ENCODE measurements at places on chromosomes 6 and 20.
A peak's percentile ranks its signal among the peaks of the same experiment; 100 is the strongest.

DNA sequence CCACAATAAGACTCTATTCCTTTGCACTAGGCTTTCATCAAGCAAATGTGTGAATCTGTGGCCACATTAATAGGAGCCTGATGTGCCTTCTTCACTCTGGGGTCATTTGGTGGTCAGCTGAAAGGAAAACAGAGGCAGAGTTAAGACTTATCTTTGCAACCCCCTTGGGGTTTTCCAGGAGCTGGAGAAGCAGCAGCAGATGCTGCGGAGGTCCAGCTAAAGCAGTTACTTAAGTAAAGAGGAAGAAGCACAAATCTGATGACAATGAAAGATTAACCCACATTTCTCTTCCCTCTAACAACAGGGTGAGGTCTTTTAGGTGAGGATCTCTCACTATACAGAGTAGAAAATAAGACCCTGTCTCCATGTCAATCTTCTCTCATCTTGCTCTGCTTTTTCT, 45.4 kb upstream of the QKI start:
- no peak for DNase-seq
- H3K27me3 ChIP-seq = peaks cover 4% of the 10 kb centered on the region
- no peaks in the 10 kb centered on the region for H3K36me3 ChIP-seq
- H3K27ac ChIP-seq = no peak overlapping the region
- H3K4me3 ChIP-seq = no peak overlapping the region

DNA sequence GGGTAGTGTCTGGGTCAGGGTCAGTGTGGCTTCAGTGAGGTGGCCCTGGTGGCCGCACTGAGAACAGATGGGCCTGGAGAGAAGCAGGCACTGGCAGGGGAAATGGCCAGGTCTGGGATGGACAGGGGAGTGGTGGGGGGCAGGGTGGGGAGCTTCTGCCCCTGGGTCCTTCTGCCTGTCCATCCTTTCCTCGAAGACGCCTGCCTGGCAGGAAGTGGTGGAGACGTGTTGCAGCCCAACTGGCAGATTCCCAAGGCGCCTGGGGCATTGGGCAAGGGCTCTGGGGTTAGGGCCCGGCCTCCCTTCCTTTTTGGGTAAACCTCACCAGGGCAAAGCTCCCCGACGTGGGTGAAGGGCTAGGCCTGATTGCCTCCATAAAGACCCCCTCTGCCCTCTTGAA, 10.4 kb downstream of the SRC start:
- DNase-seq = no peak
- peaks cover 28% of the 10 kb centered on the region for H3K4me1 ChIP-seq
- peaks cover 4% of the 10 kb centered on the region for H3K36me3 ChIP-seq
- peak overlapping the region; percentile 72 for H3K27ac ChIP-seq
- H3K27me3 ChIP-seq = no peaks in the 10 kb centered on the region

DNA sequence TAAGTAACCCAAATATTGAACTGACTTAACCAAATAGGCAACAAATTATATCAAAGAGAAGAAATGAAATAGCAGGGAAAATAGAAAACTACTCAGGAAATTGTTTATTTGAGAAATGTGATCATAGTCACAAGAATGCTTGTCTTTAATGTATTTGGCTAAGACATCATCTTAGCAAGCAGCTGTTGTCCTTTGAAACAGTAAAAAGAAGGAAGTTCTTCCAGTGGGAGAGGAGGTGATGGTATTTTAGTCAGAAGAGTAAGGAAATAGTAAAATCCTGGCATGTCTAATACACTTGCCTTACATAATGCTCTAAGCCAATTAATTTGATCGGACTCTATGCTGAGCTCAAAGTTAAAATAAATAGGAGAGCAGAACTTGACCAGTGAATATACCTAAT, 126.5 kb downstream of the EPM2A start:
- no peak overlapping the region for H3K4me3 ChIP-seq
- peaks cover 2% of the 10 kb centered on the region for H3K4me1 ChIP-seq
- no peaks in the 10 kb centered on the region for H3K36me3 ChIP-seq
- no peak for DNase-seq
- no peak overlapping the region for H3K27ac ChIP-seq

GRCh38 chr6:13290335-13290734, 38.0 kb downstream of the TBC1D7 start:
- H3K27me3 ChIP-seq = no peaks in the 10 kb centered on the region
- H3K4me3 ChIP-seq = no peak overlapping the region
- DNase-seq = no peak

DNA sequence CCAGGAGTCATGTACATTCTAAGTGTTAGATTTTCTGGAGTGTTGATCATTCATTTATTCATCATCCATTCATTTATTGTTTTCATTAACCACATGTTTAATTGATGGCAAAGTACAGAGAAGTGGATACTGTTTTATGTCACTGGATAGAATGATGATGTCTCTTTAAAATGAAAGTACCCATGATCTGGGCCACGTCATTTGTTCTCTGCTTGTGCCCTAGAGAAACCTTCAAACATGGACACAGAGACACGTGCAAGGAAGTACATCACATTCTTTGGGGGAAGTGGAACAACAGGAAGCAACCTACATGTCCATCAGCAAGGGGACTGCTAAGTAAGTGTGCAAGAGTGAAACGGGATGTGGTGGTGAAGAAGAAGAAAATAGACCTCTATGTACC, 75.8 kb upstream of the TSHZ2 start:
- DNase-seq = no peak
- H3K4me3 ChIP-seq = no peak overlapping the region
- H3K36me3 ChIP-seq = no peaks in the 10 kb centered on the region
- H3K27ac ChIP-seq = peak overlapping the region; percentile 68
